ENCODE measurements at places on chromosomes 7 and 10.

GRCh38 chr10:121112579-121113384 lies 261.6 kb downstream of the WDR11 start:
- DNase-seq, result no peak

GRCh38 chr7:40758590-40758989 lies 623.8 kb downstream of the SUGCT start:
- no peak for DNase-seq

DNA sequence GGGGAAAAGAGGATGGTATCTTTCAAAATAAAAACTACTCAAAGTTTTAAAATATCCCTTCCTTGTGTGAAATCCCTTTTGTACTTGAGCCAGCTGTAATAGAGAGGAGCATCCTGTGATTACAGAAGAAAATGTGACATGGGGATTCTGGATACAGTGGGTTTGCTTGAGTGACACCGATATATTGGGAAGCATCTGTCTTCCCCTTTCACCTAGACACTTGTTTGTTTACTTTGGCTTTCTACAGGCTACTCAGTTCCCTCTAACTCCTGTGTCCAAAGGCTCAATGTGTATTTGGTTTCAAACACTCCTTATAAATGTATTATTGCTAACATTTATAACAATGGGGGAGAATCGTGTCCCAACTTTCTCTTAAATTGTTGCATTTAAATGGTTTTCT lies 24.4 kb downstream of the CPED1 start:
- no peak for DNase-seq

DNA sequence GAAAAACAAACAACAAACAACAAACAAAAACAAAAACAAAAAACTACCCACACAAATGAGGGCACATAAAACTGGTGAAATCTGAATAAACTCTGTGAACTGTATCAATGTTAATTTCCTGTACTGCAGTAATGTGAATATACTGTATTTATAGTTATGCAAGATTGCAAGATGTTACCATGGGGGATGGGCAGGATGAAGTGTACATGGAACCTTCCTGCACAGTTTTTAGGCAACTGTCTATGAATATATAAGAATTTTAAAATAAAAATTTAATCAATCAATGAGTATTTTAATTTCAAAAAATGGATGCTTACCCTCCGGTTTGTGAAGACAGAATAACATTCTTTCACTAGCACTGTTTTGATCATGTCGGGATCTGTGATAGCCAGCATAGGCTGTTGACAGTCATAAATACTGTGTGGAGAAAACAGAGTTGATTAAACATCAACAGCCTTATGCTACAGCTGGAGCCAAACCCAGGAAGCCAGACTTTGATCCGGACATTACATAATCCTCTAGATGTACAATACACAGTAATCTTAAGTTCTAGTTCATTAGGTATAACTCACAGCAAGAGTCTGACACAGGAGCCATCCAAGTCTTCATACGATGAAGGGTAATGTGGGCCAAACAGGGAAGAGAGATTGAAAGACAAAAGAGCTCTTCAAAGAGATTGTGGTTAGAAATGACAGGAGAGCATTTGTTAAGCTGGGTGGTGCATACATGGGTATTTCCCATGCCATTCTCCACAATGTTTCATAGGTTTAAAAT lies 14.8 kb downstream of the CYP3A7 start:
- no peak for DNase-seq

DNA sequence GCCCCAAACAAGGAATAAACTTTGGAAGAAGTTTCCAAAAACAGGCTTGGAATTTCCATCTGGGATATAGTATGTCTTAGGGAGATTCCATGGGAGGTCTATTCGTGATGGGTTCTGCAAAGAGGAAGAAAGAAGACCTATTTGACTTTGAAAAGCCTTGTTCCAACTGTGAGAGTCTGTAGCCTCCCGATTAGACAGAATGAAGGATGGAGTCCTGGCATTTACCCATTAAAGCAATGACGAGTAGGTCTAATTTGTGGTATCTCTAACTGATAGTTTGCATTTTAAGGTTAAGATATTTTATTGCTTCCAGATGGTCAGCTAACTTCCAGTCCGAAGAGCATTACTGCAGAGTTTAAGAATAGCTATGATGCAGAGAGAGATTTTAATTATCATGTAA lies 19.5 kb upstream of the GALNT17 start:
- no peak for DNase-seq

DNA sequence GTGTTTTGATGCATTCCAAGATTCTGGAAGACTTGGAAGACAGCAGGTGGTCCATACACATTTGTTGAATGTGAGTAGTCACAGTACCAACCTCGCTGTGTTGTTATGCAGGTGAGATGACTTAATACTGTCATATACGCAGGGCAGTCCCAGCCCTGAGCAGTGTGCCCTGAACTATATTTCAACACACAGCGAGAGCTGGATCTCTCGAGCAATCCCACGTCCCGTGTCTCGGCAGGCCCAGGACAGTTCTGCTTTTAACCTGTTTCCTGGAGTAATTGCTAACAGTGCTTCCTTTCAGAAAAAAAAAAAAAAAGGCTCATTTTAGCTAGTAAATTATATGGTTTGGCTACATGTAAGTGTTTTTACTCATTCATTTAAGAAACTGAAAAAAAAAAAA lies 179.7 kb downstream of the PRKCQ start:
- DNase-seq, result no peak

DNA sequence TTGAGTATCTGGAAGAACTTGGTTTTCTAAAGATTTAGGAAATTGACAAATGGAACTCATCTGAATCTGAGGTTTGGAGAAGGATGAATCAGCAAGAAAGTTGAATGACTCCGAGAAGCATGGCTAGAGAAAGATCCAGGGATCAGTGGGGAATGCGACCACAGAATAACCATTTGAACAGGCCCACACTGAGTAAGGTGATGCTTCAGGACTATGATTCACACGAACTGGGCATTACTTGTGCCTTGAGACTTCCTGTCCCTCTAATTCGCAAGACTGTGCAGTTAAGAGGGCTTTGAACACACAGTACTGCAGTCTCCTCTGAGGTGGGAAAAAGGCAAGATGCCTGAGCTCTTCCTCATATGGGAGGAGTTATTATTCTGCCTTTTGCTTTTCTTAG lies 395.5 kb upstream of the POM121L12 start:
- DNase-seq, result peak; percentile 60

DNA sequence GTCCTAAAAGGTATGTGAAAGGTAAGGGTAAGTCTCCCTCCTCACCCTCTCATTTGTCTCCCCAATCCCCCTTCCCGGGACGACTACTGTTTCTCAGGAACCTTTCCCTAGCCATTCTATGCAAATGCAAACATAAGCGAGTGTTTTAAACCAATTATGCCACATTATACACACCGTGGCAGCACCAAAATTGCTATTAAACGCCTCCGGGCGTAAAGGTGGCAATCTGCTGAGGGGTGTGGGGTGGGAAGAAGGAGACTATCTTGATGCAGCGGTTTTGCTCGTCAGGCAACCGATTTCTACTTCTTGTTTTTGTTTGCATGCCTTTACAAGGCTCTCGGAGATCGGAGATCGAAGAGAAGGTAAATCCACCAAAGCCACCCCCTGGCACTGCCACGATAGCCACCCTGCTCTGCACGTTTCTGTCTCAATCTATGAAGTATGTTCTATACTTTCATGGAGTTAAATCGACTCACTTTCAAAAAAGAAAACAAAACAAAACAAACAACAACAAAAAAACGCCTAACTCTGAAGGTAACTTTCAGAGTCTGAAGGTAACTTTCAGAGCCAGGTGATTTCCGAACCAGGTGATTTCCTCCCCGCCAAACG lies 46.0 kb upstream of the CDK1 start:
- no peak for DNase-seq

DNA sequence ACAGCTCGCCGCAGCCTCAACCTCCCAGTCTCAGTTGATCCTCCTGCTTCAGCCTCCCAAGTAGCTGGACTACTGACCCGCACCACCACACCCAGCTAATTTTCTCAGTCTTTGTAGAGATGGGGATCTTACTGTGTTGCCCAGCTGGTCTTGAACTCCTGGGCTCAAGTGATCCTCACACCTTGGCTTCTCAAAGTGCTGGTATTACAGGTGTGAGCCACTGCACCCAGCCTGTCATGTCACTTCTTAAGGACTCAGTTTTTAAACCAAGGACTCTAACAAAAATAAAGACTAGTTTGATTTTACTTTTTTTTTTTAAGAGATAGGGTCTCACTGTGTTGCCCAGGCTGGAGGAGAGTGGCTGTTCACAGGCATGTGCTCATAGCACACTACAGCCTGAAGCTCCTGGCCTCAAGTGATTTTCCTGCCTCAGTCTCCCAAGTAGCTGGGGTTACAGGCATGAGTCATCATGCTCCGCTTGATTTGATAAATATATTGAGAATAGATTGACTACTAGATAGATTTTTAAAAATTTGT lies 16.5 kb upstream of the PPP3CB start:
- no peak for DNase-seq

GRCh38 chr10:113691381-113691780 lies 11.7 kb downstream of the CASP7 start:
- DNase-seq, result no peak

DNA sequence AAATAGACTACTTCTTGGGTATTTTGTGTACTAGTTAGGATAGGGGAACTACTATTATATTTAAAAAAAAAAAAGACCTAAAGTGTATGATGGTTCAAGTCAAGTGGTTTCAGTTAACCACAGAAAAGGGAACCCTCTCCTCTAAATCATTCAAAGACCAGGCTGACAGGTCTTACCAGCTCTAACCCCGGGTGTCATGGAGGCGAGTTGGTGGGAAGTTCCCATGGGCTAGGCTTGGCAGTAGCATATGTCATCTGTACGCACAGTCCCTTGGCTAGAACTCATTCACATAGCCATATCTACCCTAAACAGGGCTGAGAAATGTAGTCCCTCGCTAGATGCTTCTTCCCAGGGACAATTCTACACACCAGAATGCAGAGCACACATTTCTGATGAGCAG lies 37.7 kb upstream of the KCNMA1 start:
- no peak for DNase-seq

- DNase-seq, result no peak
Measured at GRCh38 chr7:155585951-155586350, 39.6 kb upstream of the CNPY1 start.

DNA sequence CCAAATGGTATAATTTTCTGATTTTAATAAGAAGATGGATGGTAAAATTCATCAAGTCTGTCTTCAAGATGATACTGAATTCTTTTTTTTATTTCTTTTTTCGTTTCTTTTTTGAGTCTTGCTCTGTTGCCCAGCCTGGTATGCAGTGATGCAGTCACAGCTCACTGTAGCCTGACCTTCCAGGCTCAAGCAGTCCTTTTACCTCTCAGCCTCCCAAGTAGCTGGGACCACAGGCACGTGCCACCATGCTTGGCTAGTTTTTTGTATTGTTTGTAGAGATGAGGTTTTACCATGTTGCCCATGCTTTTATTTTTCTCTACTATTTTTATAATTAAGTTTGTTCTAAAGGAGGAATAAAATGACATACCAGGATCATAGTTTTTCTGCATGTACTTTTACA lies 52.1 kb upstream of the HELLS start:
- no peak for DNase-seq

DNA sequence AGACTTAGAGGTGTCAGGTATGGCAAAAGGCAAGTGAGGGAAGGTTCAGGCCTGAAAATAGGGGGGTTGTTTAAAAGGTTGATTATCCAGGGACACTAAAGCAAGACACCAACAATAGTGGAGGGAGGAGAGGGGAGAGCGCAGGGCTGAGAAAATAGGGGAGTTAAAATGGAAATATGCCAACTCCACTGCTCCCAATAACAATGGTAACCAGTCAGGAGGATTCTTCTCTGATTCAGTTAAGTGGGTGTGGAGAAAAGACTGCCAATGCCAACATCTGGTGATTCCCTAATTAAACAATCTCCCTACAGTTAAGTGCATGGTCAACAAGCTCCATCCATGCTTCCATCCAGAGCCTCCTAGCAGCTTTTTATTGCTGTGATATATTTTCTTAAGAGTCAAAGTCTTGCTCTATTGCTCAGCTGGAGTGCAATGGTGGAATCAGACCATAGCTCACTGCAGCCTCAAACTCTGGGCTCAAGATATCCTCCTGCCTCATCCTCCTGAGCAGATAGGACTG lies 183.3 kb downstream of the JAZF1 start:
- no peak for DNase-seq

GRCh38 chr10:59087486-59087885 lies 89.0 kb upstream of the PHYHIPL start:
- DNase-seq, result peak; percentile 48

DNA sequence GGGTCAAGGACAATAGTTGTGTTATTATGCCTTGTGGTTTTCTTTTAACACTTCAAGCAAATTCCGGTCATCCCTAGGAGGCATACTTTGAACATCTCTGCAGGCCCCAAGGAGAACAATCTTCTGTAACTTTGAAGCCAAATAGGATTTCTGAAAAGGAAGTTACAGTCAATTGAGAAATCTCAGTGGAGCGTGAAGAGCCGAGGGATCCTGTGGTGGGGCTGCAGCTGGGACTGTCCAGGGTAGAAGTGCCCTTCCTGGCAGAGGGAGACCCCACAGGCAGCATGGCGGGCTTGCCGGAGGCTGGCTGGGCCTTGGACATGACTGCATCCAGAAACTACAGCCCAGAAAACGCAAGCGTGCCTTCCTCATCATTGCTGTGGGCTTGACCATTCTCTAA lies 179.7 kb downstream of the PTPN20 start:
- peak; percentile 9 for DNase-seq

DNA sequence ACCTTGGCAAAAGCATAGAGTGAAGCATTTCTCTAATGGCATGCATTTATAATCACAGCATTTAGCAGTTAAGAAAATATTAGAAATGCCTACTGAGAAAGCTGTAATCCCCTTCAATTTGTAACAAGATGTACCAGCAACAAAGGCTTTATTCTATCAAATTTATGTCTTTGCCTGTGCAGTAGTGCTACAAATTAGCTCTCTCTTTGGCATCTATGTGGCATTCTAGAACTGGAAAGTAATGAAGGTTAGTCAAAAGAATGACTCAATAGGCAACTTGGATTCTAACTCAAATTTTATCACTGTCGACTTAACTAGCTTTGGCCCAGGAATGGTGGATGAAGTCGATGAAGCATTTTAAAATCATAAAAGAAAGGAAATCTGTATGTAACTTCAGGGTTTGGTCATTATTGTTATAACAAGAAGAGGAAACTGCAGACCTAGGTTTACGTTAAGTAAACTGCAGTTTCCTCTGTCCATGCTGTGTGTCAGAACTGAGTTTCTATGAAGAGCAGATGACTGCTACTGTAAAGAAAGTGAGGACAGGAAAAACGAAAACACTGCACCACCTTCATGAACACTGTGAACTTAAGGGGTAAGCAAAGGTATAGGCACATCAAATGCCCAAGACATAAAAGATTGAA lies 140.0 kb downstream of the RAPGEF5 start:
- no peak for DNase-seq

GRCh38 chr7:44762300-44762699 lies 13.7 kb downstream of the ZMIZ2 start:
- DNase-seq, result no peak

DNA sequence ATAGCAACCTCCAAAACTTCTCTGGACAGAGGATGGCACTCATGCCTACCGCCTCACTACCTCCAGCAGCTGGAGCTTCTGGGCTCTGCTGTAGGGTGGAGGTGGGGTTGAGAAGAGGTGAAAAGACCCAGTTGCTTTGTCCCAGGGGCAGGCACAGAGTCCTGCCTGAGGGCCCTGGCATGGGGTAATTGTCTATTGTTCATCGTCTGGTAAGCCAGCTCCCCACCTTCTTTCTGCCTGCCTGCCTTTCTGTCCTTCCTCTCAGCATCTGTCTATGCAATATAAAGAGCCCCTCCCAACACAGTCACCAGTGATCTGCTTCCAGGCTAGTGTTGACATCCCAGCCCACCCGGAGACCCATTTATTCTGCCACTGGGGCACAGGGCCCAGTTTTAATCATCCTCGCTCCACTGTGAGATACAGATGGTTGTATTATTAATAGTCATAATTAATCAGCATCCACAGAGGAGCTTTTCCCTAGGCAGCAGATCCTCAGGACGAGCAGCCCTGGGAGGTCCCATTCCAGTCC lies 39.0 kb downstream of the ZMIZ1 start:
- DNase-seq, result no peak

GRCh38 chr7:140557809-140558518 lies 78.7 kb upstream of the MKRN1 start:
- DNase-seq, result no peak
